ENCODE measurements at places on chromosomes 4 and X.
A peak's percentile ranks its signal among the peaks of the same experiment; 100 is the strongest.

DNA sequence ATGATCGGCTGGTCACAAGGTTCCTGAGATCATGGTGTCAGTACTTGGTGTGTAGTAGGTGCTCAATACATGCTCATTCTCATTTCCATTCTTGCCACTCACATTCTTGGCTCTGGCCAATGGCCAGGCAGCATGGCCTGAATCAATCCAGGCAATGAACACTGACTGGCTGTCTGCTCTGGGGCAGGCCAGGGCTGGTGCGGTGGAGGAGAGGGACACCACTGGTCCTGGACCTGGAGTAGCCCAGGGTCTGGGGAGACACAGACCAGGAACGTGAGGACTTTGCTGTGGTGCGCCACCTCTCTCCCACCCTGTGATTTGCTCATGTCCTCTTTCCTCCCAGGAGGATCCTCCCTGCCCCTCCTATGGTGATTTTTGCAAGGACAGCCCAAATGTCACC is 119.4 kb downstream of the PSAPL1 start:
- DNase-seq, result no peak

DNA sequence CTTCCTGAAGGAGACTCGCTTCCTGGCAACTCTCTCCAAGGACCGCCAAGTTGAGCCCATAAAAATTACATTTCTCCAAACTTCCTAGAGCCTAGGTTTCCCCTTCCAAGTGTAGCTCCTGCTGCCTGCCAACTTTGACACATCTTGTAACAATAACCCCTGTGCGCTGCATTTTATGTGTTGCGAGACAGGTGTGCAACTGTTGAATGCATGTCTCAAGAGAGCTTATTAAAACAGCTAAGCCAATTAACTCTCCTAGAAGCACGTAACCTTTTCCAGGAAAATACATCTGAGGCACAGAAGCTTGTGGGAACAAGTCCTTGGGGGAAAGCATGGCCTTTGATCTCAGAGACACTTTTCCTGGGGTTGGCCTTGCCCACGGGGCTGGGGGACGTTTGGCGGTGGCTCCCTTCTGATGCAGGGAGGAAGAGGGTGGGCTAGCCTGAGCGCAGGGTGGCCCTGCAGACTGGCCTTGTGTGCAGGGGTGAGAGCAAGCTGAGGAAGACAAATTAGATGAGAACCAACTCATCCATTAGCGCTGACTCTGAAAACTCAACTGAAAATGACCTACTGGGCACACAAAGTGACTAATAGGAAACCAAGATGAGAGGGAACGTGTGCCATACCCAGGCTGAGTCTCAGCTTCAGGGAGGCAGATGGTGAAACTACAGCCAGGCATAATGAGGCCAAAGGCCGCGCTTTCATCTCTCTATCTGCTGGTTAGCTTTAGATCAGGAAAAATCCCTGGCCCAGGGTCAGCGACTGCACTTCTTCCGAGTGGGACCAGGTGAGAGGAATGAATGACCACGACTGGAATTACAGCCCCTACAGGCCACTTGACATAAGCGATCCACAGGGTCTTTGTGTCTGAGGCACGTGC is 75.3 kb downstream of the ENPP6 start:
- no peak for DNase-seq

- no peak for DNase-seq
These were observed 8.6 kb upstream of the ZXDA start for GRCh38 chrX:57918750-57919436.

- DNase-seq, result no peak
These were observed 253.6 kb downstream of the PPP1R2C start for GRCh38 chrX:42524379-42524778.

GRCh38 chrX:133776072-133776471 is 209.3 kb downstream of the GPC3 start:
- DNase-seq, result peak; percentile 2
